Fibroblast of skin of right quadriceps (primary cell): ENCODE measurements at places on chromosomes 11 and 22.
A peak's percentile ranks its signal among the peaks of the same experiment; 100 is the strongest.

GRCh38 chr11:125315079-125315740, 150.7 kb downstream of the PKNOX2 start:
- DNase-seq = no peak

DNA sequence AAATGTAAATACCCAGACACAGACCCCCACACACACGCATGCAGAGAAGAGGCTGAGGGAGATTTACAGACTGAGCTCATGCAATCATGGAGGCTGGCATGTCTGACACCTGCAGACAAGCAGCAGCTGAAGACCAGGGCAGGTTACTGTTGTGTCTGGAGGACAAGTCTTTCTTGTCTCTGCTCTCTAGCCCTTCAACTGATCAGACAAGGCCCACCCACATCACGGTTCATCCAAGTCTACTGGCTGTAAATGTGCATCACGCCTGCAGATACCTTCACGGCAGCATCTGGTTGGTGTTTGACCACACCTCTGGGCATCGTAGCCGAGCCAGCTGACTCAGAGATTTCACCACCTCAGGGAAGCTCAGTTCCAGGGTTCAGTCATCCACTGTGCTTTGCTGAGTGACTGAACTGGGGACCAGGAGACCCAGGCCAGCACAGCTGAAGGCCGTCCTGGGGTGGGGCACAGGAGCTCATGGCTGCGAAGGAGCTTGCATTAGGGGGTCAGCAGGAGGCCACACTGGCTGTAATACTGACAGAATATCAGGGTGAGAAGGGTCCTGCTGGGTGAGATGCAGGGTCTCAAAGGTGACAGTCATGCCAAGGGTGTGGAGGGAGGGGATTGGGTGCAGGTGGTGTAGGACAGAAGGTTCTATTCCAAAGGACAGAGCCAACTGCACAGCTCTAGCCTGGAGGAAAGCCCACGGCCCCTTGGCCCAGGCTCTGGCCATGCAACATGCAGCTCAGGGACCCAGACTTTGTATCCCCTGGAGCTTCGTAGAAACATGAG, 304.9 kb downstream of the BRD1 start:
- no peak for DNase-seq

GRCh38 chr11:21895686-21896085, 297.2 kb upstream of the ANO5 start:
- no peak for DNase-seq

GRCh38 chr22:49269371-49269770, 558.3 kb downstream of the BRD1 start:
- no peak for DNase-seq

DNA sequence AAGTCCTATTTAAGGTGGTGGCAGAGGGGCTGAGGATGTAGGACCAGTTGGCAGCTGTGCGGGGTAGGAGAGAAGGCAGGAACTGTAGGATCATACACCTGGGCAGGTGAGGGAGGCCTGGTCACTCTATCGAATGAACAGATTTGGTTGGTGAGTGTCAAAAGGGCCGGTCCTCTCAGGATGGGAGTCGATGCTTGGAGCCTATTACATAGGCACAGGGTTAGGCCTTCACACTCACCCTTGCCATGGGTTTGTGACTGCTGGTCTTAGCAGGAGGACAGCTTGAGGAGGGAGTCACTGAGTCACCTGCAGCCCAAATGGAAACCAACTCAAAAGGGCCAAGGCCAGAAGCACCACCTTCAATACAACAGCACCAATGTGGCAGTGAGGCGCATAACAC, 80.2 kb upstream of the NARS2 start:
- no peak for DNase-seq

DNA sequence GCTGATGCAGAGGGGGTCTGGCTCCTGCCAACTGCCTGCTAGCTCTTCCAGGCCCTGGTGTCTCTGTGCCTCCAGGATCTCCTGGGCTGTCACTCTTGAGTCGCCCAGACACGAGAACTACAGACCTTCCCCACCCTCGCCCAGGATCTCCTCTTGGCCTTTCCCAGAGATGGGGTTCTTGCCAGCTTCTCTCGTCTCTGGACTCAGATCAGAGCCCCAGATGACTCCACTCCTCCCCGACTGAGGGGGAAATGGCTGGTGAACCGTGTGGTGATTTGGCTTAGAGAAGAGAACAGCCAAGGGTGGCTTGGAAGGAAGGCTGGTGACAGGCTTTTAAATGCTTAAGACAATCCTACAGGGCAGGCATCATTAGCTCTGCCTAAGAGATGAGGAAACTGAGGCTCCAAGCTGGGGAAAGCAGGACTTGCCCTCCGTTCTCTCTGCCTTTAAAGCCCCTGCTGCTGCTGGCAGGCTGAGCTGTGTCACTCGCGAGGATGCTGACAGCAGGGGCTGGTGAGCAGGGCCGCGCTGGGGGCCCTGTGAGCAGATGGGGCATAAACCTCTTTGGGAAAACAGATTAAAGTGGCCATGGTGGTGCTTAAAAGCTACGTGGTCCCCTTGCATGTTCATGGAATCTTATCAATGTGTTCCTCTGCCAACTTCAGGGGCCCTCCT, 90.3 kb upstream of the THY1 start:
- no peak for DNase-seq

DNA sequence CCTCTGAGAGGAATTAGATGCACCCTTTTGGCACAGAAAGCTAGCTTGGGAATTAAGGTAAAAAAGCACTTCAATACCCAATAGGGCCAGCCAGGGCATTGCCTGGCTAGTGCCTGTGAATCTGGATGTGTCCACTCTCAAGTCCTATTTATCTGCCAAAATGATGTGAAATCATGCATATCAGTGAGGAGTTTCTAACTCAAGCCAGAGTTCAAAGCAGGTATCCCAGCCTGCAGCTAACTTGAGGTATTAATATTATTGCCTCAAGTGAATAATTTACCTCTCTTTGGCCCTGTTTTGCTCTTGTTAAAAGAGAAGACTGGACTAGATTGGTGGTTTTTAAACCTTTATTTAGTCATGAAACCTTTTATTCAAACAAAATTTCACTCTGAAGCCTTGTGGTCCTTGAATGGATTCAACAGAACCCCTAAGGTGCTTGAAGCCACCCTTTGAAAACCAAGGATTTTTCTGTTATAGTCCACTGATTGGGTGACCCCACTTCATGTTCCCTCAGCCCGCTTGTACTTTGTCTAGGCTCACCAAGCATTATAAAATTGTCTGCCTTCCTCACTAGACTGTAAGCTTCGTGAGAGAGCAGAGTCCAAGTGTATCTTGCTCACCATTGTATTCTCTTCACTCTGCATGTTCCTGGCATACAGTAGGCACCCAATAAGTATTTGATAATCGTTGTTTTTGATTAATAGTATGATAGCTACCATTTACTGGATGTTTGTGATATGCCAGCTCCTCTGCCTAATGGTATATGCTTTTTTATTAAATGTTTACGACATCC, 4.5 kb downstream of the RNF121 start:
- no peak for DNase-seq

- DNase-seq = no peak
Measured at GRCh38 chr11:15859411-15859810, 496.9 kb downstream of the SOX6 start.

- DNase-seq = peak; percentile 69
Measured at GRCh38 chr22:32661737-32662586, 139.5 kb upstream of the TIMP3 start.

- no peak for DNase-seq
Measured at GRCh38 chr11:74442636-74443035, 24.7 kb downstream of the KCNE3 start.

DNA sequence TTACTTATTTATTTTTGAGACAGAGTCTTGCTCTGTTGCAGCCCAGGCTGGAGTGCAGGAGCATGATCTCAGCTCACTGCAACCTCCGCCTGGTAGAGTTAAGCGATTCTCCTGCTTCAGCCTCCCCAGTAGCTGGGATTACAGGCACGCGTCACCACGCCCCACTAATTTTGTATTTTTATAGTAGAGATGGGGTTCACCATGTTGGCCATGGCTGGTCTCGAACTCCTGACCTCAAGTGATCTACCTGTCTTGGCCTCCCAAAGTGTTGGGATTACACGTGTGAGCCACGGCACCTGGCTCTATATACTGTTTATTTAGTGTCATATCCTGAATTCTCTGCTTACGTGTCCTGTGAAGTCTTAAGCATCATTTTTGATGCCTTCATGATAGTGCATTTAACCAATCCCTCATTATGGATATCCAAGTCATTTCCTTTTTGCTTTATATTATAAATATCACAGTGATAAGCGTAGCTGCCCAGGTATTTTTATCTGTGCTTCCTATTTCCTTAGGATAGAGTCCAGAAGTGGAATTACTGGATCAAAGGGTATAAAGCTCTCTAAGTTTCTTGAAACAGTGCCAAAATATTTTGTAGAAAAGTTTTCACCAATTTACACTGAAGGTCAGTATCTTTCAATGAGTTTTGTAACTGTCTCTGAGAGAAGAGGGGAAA, 871 bp upstream of the SIDT2 start:
- DNase-seq = no peak

DNA sequence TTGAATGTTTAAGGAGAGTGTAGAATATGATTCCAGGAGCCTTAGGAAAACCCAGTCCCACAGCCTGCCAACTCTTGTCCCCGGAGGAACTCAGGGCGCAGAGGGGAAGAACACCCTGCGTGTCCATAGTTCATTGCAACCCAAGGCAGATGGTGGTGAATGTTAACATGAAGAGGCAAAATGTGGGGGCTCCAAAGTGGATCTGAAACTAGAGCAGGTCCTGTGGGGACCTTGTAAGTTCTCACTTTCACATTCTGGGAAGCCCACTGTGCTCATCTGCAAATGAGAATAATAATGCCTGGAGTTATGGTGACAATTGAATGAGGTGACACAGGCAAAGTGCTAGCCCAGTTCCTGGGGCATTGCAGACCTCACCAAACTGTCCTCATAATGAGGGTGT, 201.1 kb downstream of the DBX1 start:
- DNase-seq = no peak

DNA sequence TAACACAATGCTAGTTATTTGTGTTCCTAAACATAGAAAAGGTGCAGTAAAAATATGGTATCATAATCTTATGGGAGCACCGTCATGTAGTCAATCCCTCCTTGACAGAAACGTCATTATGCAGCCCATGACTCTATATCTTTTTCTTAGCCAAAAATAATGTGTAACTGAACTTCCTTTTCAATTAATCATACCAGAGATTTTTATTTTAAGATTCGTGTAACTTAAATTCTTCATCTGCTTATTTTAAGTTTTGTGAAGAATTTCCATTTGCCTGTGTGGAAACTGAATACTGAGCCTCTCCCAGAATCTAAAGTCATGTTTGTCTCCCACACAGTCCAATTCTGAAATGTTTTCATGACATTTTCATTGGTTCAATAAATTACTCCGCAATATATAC, 699.1 kb downstream of the KCNA4 start:
- DNase-seq = peak; percentile 66

DNA sequence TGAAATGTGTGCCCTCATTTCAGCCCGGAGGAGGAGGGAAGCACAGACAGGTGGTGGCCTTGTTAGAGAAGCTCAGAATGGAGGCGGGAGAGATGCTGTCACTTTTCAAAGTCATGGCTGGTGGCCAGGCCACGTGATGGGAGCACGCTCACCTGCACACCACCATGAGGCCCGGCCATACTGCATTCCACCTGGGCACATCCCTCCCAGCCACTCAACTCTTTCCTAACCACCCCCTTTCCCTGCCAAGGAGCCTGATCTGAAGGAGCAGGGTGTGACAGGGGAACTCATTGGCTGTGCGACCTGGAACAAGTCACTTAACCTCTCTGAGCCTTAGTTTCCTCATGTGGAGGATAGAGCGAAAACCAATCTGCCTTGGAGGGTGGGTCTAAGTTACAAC, 364.5 kb downstream of the CTTN start:
- DNase-seq = no peak

DNA sequence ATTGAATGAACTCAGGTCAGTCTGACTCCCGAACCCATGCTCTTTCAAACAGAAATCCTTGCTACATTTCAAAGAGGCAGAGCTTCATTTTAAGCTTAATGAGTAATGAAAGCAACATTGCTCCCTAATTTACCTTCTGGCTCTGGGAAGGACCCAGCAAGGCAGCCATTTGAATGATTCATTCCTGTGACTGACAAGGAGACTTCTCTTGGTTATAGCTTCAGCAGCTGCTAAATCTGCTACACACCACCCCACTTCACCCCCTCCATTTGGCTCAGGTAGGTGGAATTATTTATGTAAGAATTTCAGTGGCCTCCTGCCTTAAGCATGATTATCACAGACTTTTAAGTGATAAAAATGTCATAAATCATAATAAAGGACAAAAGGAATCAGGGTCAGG, 117.7 kb downstream of the KCNC1 start:
- DNase-seq = no peak

DNA sequence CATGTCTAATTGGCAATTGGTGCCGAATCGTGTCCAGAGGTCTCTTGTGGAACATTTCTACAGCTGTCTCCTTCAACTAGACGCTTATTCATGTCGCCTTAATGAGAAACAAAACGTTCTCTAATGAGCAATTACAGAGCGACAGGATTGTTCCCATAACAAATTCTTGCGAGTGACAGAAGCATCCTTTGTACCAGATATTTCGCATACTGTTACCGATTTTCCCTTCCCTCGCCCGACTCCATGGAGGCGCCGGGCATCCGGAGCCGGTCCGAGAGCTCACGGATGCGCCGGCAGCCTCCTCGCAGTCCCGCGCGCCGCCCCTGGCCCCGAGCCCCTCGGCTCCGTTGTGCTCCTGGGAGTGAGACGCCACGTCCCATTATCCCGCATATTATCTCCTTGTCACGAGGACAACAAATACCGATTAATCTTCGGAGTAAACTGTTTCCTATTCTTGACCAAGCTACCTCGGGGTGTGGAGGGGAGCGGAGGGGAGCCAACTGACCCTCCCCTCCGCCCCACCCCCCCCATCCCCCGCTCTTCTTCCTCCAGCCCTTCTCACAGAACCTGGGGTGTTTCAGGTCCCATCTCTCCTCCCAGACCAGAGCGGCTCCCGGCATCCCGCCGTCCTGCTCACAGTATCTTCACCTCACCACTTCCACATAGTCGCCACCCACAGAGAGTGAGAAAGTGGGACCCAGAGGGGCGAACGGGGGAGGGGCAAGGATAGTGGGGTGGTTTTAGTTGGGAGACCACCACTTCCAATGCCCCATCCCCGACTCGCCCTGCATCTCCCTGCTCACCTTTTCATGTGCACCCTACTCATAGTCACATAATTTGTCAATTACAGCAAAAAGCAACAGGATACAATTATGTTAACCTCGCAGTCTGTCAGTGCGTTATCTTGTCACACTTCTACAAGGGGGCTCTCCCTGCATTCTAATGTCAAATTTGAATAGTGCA, 11.4 kb downstream of the PAX6 start:
- no peak for DNase-seq

GRCh38 chr22:40044102-40044869, 49.5 kb downstream of the FAM83F start:
- peak; percentile 99 for DNase-seq
